GM23248 (cell line): ENCODE measurements at places on chromosomes 1 and 21.

GRCh38 chr1:212618466-212619210 is 10.1 kb downstream of the ATF3 start:
- peak; percentile 79 for DNase-seq

- no peak for DNase-seq
Measured at GRCh38 chr1:26811057-26811456, 15.4 kb upstream of the ZDHHC18 start.

GRCh38 chr1:40391688-40392145 is 18.2 kb downstream of the SMAP2 start:
- no peak for DNase-seq

DNA sequence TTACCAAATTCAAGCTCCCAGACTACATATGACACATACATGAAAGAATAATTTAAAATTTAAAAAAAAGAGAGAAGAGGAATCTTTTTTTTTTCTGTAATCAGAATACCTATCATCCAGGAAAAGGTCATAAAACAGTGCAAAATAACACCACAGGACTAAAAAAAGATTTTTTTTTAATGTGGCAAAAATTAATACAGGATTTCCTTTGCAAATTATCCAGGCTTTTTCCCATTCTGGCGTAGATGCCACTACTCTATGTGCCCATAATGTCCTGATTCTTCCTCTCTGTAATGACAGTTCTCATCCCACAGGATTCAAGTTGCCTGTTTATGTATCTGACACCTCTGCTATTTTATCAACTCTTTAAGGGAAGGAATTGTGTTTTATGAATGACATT is 429.6 kb downstream of the SMYD3 start:
- DNase-seq: no peak

DNA sequence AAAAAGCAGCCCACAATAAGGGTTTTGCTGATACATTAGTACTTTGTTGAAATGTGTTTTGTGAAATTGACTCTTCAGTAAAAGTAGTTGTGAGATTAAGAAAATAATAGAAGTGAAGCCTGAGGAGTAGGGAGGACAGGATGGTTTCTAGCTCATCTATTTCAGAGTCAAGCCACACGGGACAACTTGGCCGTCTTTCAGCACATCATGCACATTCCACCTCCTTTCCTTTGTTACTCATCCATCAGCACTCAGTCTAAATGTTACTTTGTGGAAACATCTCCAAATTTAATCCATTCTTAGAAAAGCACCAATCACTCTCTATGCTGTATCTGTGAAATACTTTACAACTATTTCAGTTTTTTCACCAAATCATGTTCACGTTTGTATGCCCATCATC is 223.3 kb downstream of the FGGY start:
- peak; percentile 43 for DNase-seq

DNA sequence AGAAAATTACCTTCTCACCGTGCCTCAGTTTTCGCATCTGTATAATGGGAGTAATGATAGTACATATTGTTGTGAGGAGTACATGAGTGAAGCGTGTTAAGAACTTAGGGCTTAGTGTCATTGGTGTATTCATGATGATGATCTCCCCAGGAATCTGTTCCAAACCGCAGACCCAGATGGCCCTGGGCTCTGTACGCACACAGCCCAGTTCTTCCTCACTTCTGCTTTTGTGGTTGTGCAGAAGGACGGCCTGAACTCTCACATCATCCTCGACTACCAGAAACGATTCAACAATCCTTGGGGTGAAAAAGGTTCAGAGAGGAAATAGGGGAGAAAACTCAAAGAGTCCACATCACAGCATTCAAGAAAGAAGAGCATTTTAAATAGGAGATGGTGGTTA is 323.0 kb downstream of the CAMTA1 start:
- no peak for DNase-seq

- peak; percentile 33 for DNase-seq
Measured at GRCh38 chr1:92989253-92989652, 28.0 kb upstream of the DIPK1A start.

- DNase-seq: no peak
Measured at GRCh38 chr1:36268981-36269380, 37.2 kb upstream of the SH3D21 start.

DNA sequence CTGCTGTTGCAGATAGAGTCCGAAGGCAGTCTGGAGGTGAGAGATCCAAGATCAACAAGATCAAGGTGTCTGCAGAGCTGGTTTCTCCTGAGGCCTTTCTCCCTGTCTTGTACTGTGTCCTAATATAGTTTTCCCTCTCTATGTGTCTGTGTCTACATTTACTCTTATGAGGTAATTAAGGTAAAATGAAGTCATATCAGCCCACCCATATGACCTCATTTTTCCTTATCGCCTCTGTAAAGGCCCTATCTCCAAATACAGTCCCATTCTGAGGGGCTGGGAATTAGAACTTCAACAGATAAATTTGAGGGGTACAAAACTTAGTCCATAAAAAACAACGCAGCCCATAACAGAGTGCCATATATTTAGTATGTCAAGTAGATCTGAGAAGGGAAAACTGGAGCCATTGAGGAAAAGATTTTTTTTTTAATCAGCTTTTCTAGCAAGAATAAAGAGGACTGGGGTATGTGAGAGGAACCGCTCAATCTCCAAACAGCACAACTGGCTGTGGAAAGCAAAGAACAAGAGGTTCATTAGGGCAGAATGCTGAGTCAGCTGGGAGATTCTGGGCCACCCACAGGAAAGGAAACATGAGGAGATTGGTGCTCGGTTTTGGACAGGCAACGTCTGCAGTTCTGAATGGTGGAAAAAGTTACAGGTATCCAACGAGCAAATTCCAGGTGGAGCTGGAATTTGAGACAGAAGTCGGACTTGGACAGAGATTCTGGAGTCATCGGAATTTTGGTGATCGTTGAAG is 65.7 kb downstream of the MAP3K21 start:
- no peak for DNase-seq

DNA sequence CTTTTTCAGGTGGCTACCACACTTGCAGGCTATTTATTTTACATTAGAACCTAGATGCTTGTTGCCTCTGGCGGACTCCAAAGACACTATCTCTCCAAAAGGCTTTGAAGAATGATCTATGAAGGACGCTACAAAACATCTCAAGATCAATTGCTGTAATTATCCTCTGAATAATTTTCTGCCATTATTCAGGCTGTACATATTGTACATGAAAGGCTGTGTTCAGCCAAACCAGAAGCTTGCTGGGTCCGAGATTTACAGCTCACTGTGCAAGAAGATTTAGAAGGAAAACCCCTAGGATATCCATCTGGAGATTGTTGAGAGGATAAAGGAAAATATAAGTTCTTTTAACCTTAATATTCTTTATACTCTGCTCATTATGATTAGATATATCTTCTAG is 523.6 kb upstream of the PLXNA2 start:
- DNase-seq: no peak

GRCh38 chr1:241240069-241240468 is 116.9 kb downstream of the RGS7 start:
- DNase-seq: no peak

GRCh38 chr1:19055701-19056100 is 99.2 kb upstream of the IFFO2 start:
- DNase-seq: no peak

DNA sequence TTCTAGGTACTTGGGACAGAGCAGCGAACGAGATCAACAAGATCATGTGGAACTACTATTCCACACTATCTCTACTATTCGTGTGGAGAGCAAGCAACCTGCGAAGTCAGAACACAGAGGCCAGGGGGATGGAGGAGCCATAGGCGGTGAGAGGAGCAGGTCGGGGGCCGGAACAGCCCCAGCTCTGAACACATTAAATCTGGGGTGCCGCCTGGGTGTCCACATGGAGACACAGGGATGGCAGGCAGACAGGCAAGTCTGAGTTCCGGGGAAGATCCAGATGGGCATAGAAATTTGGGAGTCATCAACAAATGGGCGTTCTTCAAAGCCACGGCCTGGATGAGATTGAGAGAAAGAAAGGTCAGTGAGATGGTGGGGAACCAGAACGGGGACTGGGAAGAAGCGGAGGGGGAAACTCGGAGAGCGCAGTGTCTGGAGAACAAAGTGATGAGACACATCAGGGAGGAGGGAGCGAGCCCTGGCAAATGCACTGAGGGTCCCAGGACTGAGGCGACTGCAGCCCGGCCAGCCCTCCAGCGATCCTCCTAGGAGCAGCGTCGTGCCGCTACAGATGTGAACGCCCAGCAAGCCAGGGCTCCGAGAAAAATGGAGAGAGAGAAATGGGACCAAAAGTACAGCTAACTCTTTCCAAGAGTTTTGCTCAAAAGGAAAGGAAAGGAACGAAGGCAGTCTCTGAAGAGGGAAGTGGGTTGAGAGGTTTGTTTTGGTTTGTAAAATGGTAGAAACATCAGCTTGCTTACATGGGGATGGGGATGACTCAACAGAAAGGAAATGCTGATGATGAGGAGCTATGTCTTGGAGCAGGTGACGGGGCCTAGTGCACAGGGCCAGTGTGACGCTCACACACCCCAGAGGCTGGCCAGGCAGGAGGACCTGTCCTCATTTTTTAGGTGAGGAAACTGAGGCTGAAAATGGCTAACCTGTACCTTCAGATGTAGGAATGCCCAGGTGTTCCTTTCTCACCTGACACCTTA is 84.5 kb downstream of the GLIS1 start:
- DNase-seq: peak; percentile 71

- peak; percentile 92 for DNase-seq
Measured at GRCh38 chr1:212721388-212722247, 22.0 kb upstream of the BATF3 start.

DNA sequence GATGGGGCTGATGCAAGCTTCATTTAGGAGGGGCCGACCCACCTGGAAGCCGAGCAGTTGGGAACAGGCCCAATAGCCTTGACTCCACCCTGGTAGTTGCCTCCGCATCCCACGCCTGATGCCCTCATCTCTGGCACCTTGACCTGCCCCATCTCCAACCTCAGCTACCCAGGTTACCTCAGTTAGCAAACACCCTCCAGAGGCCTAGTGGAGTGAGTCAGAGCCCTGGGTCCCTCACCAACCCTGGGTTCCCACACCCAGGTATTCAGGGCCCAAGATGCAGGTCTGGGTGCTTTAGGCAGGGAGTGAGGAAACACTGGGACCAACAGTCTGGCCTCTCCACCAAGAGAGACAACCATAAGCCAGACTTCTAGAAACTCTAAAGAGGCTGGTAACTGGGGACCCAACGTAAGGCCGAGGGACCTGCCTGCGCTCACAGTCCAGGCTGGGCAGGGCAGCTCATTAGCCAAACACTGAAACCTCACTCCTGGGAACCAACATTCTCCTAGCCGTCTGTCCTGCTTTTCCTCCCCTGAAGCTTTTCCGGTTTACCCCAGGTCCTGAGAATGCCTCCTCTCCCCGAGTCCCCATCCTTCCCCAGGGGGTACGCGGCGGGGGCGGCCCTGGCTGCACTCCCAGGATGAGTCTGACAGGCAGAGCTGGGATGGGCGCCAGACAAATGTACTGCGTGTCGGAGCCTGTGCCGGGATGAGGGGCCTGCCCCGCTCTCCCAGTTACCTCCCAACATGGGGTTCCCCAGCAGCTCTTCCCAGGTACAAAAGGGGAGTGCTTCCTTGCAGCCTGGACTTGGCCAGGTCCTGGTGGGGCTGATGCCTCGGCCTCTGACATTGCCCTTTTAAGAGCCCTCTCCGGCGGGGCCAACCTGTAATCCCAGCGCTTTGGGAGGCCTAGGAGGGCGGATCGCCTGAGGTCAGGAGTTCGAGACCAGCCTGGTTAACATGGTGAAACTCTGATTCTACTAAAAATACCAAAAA is 8.9 kb upstream of the CELSR2 start:
- DNase-seq: peak; percentile 91

DNA sequence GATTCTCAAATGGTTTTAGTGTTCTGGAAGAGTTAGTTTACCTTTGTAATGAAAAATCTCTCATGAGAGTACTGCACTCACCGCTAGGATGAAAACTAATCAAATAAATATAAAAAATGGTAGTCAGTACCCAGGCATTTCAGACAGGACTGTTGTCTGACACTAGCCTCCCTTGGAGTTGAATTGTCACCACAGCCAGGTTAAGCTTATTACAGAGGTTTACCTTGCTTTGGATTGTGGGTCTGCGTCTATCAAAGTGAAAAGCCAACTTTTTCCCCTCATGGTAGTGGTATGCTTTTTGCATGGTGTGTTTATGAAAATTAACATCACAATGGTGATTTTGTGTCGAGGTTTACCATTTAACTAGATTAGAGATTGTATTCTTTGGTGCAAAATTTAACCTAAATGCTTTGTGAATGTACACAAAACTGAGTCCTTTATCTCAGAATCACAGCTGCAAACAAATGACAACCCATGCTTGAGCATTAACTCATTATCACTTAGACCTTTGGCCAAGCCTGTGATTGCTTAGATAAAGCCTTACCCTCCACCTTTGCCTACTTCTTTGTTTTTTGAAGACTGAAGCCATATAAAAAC is 20.1 kb downstream of the RAP1A start:
- DNase-seq: no peak

DNA sequence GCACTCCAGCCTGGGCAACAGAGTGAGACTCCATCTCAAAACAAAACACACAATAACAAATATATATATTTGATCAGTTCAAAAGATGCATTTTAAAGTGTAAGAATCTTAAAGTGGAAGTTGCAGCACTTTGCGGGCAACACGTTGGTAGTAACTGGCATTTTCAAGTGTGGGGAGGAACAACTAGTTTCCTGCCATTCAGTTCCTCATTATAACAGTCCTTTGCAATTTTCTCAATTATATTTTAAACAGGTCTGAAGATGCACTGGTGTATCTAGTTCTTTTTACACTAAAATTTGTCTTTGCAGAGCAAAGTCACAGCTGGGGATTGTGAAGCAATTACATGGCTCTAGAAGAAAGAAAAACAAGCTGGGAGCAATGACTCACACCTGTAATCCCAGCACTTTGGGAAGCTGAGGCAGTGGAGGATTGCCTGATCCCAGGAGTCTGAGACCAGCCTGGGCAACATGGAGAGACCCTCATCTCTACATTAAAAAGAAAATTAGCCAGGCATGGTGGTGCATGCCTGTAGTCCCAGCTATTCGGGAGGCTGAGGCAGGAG is 25.3 kb downstream of the RRAGC start:
- DNase-seq: no peak

- no peak for DNase-seq
Measured at GRCh38 chr1:224082146-224082545, 31.8 kb upstream of the FBXO28 start.

- no peak for DNase-seq
Measured at GRCh38 chr1:70666381-70667140, 255.5 kb downstream of the CTH start.

DNA sequence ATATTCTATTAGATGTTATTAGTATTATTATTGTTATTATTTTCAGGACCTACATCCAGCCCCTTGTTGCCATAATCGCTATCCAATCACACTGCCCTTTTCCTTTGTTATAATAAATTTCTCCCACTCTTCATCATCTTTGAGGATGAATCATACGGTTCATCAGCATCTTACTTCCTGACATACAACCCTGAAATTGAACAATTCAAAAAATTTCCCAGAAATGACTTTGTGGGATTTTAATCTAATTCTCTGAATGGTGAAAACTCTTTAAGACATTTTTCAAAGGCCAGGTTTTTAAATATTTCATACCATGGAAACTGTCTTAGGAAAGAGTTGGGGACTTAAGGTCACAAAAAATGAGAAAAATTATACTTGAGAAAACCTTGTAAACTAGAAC is 353.5 kb downstream of the ST6GALNAC3 start:
- DNase-seq: no peak
